Left hindlimb (tissue), 1 donor: ENCODE measurements at places on chromosomes 3 and 15.

- no peak for DNase-seq
These were observed 252.0 kb downstream of the NR2F2 start for GRCh38 chr15:96582473-96582872.

DNA sequence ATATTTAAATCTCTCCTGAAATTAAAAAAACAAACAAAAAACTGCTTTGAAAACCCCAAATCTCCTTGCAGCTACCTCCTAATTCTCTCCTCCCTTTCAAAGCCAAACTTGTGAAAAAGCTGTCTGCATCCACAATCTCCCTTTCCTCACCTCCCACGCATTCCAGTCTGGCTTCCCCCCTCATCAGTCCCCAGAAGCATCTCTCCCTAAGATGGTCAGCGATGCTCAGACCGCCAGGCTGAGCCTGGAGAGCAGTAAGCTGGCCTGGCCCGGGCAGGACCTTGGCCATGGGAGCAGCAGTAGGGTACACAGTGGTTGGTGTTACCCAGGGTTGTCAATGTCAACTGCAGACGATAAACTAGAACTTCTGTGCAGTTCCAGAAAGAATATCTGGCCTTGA is 32.9 kb upstream of the BLM start:
- no peak for DNase-seq

GRCh38 chr3:17811646-17812045 is 69.2 kb upstream of the TBC1D5 start:
- no peak for DNase-seq

DNA sequence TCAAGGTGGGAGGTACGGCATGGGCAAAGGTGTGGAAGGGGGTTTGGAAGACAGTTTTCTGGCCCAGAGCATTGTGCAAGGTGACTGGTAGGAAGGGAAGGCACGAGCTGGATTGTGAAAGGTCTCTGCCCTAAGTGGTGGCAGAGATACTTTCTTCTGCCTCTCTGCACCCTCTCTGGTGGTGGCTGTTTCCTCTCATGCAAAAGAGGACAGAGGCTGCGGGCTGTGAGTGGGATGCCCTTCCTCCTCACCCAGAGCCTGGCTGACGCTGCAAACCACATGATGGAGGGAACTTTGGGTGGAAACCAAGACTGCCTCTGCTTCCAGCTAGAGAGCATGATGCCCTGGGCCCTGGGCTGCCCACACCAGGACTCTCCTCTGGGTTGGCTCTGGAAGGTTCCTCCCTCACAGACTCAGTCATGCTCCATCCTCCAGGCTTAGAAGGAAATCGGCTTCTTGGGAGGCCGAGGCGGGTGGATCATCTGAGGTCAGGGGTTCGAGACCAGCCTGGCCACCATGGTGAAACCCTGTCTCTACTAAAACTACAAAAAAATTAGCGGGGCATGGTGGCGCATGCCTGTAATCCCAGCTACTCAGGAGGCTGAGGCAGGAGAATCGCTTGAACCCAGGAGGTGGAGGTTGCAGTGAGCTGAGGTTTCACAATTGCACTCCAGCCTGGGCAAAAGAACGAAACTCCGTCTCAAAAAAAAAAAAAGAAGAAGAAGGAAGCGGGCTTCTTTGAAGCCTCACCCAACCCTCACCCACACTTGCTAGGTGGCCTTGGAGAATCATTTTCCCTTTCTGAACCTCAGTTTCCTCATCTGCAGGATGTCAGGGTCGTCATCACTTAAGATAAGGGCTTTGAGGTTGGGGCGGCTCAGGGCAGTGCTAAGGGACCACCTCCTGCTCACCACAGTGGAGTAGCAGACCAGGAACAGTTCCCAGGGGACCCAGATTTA is 8.3 kb downstream of the PSTPIP1 start:
- DNase-seq = no peak

DNA sequence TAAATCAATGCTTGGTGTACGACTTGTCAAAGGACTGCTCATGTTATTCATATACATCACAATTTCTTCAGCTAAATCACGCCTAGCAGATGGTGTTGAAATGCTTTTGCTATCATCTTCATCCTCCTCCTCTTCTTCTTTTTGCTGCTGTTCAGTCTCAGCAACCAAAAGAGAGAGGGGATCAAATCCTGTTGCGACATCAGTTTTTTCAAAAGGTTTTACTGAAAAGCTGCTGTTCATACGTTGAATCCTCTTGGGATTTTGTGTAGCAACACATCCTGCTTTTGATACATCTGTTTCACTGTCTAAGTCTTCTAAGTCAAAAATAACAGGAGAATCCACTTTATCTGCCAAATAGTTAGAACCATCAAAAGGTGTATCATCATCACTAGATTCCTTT is 69.0 kb downstream of the SLC24A1 start:
- DNase-seq = no peak

DNA sequence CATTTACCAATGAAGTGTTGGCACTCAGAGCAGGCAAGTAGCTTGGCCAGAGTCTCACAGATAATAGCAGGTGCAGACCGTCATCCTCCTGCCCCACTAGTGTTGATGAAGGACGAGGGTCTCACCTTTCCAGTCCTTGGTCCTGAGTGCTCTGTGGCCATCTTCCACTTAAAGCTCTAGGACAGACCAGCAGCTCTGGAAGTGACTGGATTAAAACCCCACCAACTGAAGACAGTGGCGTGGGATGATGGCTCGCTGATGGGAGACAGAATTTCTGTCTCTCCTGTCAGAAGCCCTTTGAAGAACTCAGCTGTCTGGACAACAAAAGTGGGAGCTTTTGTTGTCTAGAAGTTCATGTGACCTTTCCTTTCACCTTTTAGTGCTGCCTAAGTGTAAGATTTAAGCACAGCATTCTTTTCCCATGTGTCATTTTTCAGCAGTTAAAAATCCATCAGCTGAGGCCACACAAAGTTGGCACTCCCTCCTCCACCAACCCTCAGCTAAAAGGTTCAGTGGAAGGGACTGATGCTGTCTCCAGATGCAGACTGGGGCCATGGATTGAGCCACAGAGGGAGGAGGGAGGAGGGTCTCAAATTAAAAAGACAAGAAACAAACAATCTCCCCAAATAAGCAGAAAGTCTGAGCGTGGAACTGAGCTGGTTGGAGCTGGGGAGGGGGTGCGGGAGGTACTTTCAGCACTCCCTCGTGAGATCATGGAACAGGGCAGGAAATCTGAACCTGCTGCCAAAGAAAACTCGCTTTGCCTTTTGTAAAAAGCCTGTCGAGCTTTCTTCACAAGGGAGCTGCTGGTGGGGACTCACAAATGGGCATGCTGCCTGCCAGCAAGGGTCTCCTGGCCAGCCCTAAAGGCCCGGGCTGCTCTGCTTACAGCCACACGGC is 148.5 kb upstream of the CTDSPL start:
- peak; percentile 67 for DNase-seq

GRCh38 chr3:156341831-156342416 is 213.0 kb downstream of the SSR3 start:
- no peak for DNase-seq

GRCh38 chr3:14583548-14584091 is 43.5 kb upstream of the GRIP2 start:
- DNase-seq = no peak
